ENCODE measurements at places on chromosomes 11 and 22.

GRCh38 chr11:30447058-30447640, 124.2 kb downstream of the ARL14EP start:
- DNase-seq = no peak

DNA sequence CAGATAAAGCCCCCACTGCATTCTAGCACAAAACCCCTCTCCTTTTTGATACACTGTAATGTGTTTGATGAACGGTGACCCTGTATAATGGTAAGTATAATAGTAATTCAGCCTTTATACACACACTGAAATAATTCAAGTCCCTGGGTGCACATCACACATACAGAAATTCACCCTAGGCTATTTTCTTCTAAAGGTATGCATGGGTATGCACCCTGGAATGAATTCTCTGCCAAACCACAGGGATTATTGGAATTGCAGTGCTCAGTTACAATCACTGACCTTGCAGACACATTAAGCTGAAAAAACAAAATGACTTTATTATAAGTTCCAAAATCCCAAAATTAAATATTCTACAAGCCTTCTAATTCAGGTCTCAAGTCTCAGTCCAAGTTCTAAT, 245.9 kb upstream of the FAT3 start:
- no peak for DNase-seq

DNA sequence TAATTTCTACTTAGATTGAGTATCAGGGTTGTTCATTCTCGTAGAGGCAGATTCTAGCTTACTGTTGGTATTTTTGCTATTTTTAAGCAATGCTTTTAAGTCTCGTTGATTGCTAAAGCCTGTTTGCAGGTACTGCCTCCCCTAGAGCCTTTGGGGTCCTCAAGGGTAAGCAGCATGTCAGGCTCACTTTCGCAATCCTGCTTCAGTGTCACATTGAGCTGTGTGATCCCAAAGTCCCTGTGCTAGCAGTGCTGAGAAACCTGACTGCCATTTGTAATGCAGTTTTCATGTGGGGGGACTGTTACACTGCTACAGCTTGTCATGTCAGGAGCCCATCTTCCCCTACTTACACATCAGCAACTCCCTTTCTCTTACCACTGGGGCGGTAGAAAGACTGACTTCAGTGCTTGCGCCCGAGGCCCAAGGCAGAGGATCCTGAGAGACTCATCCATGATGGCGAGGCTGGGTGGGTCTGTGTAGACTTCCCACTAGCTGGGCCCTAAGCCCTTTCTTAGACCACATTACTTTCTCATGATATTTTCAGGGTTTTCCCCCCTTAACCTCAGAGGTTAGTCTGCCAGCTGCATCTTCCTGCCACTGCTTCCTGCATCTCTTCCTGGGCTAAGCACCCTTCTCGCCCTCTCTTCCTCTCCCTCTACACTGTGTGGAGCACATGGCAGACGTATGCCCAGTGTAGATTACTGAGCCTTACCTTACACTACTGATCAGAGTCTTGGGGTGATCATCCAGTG, 40.8 kb upstream of the ST14 start:
- no peak for DNase-seq

- DNase-seq = no peak
Measured at GRCh38 chr11:85539029-85539689, 88.0 kb downstream of the DLG2 start.

GRCh38 chr11:69403556-69404215, 77.8 kb upstream of the LINC01488 start:
- DNase-seq = no peak

DNA sequence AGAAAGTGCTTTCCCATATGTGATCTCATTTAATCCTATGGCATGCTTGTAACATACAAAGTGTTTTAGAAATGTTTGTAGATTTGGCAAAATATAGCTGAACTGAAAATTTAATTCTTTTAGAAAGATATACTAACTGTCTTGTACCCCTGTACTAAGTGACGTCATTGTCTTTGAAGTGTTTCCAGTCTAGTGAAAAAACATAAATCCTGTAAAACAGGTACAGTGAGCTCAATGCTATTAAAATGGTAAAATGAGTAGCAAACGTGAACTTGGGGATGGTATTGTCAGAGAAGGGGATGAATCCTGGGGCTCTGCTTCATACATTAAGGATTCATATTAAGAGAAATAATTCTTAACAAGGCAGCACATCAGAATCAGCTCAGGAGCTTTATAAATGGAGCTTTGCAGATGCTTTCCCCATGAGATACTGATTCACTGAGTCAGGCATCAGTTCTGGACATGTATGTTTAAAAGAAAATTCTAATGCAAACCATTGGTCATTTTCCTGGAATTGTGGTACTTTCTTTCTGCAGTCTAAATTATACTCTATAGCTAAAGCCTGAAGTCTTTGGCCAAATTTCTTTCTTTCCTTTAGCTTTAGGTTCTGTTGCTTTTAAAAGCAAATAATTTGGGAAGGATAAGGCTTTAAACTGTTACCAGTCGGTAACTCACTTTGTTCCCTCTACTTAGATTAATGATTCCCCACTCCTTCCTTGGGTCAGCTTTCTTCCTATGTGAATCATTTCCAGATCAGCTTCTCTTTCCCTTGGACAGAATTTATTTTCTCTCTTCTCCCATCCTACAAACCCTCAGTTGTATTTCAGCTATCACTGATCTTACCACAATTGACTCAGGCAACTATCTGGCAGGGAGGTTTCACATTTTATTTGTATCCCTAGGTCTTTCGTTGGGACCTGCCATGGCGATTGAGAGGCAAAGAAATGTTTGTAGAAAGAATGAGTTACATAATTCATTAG, 57.5 kb upstream of the DDI1 start:
- DNase-seq = no peak

DNA sequence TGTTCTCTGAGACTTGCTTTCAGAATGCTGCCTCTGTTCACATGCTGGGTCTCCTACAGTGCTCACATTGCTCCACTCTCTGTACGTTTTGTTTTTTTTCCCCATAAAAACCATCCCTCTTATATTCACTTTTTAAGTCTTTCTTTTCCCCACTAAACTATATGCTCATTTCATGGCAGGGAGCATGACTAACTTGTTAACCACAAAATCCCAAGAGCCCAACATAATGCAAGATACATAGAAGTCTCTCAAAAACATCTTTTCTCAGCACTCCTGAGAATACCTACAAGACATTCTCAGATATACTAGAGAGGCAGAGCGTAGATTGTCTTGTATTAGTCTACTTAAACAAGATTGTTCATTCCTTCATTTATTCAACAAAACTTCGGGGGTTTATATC, 73.3 kb downstream of the FAM76B start:
- no peak for DNase-seq

DNA sequence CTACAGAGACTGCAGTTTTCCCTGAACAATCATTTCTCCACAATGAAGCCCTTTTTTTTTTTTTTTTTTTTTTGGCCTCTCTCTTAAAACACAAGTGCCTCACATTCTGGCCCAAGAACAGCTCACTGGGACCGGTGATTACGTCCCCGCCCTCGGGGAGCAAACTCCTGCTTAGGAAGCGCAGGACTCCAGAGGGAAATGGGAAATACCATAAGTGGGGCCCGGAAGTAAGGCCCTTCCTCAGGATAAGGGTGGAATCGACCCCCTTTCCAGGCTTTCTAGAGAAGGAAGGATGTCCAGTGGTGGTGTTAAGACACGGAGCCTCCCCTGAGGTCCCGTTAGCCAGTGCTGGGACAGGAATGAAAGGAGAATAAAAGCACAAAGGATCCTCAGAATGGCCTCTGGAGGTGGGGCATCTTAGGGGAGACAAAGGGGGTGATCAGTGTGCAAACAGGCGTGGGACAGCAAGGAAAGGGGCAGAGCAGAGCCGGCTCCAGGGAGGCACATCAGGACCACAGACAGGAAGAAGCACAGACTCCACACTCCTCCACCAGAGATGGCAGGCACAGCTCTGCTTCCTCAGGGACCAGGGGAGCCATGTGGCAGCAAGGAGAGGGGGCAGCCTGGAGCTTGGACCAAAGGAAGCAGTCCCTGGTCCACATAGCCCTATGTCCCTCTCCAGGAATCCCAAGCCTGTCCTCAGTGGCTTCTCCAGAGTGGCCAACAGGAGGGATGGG, 61.3 kb downstream of the CHST1 start:
- DNase-seq = no peak

- DNase-seq = peak; percentile 92
Measured at GRCh38 chr11:117985953-117986887, at the start of gene IL10RA. IL10RA (plus strand) TSS chr11:117986394; CDS start chr11:117986468, 74 bp downstream.

- DNase-seq = no peak
Measured at GRCh38 chr22:24601217-24602104, 1.5 kb upstream of the GGT1 start.

- DNase-seq = no peak
Measured at GRCh38 chr11:77560605-77561004, 29.1 kb upstream of the AQP11 start.

Measured in GM12891 (cell line).